ENCODE measurements at places on chromosomes 6 and 20.

GRCh38 chr6:120735641-120736040, 598.6 kb downstream of the TBC1D32 start:
- DNase-seq, result no peak

GRCh38 chr20:17579369-17580039, 9.6 kb downstream of the DSTN start:
- DNase-seq, result no peak

DNA sequence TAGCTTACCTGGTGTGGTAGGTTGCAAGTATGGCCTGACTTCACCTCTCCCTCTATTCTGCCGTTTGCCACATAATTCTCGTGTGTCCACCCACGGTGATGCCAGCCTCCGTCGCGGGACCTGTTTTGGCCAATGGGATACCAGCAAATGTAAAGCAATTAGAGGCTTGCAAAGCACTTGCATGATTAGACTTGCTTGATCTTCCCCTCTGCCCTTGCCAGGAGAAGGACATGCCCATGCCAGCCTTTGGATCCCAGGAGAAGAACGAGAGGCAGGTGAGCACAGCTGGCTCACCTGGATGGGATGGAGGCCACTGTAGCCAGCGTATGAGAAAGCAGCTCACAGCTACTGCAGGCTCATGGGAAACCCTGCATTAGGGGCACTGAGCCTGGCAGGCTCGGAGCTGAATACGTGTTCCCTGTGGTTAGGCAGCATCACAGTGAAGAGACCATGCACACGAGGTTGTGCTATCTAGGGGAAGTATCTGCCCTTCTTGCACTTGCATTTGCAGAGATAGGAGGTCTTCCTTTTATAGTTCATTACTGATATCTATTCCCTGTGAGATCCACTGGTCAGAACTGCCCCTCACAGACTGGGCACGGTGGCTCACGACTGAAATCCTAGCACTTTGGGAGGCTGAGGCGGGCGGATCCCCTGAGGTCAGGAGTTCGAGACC, 62.4 kb downstream of the TMEM242 start:
- DNase-seq, result no peak

DNA sequence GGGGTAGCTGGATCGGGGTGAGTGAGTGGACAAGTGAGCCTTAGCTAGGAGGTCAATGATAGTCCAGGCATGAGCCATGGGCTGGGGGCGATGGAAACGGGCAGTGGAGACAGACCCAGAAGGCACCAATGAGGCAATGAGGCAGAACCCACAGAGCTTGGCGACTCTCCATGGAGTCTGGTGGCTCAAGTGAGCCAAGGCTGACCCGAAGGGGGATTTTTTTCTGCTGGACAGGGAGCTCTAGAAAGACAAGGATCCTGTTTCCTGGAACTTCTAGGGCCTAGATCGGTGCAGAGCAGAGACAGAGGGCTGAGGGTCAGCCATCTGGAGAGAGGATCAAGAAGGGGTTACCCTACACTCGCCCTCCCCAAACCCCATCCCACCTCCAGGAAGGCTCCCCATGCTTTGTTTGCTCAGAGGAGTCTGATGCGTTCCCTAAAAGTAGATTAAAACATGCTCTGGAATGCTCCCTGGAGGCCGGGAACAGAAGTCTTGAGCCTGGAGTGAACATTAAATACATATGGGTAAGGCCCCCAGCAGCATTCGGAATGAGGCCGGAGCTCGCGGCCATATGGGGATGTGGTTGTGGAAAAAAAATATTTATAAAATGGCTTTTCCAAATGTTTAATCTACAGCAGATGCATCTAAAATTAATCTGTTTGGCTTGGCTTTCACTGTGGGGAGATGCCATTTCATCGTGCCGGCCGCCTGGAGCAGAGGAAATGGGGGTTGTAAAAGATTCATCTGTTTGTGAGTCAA, 237.8 kb upstream of the PMEPA1 start:
- no peak for DNase-seq

GRCh38 chr6:85041376-85041775, 277.0 kb upstream of the TBX18 start:
- no peak for DNase-seq

DNA sequence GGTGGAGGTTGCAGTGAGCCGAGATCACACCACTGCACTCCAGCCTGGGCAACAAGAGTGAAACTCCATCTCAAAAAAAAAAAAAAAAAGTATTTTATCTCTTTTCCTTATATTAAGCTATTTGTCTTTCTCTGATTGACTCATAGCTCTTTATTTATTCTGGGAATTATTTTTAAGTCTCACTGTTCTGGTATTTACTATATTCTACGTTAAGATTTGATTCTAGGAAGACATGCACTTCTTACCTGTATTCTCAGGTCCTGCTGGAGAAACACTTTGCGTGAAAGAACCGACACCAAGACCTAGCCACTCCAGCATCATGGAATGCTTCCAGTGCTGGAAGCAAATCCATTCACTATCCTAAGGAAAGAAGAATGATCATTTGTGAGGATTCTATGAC, 17.6 kb downstream of the ZNFX1 start:
- DNase-seq, result no peak

DNA sequence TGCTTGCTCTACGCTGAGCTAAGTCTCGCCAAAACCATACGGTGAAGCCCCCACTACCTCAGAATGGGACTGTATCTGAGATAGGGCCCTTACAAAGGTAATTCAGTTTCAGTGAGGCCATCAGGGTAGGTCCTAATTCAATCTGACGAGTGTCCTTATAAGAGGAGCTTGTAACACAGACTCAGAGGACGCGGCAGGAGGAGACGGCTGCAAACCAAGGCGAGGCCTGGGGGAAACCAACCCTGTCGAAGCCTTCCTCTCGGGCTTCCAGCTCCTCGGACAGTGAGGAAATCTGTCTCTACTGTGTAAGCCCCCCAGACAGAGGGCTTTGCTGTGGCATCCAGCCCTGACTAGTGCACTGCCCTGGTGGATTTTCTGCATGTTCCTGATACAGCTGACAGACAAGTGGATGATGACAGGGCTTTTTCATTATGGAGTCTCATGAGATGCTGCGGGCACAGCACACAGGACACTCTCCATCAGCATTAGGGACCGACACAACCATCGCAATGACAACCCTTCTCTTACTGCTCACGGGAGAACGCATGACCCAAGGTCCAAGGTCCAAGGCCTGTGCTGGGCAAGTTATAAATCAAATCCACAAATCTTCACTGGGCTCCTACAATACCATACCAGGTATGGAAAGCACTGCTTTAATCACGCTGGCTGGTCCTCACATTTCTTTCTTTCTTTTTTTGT, 48.2 kb downstream of the SSR1 start:
- DNase-seq, result no peak

- DNase-seq, result no peak
Observed at GRCh38 chr20:17854307-17854903, 114.2 kb downstream of the SNX5 start.

GRCh38 chr6:74066168-74066871, 370.3 kb downstream of the CD109 start:
- no peak for DNase-seq

DNA sequence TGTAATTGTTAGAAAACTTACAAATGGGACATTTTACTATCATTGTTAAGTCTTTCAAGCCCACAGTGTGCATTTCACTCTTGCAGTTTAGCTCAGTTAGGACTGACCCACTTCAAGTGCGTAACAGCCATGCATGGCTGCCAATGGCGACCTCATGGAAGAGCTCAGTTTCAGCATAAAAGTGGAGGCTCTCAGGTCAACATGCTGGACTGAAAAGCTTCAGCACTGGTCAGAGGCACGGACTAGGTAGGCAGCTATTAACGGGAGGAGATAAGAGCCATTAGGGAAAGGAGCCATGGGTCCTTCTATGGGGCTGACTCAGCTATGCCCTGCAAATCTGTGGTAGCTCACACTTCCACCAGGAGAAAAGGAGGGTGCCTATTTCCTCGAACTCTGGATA, 101.8 kb downstream of the TTLL2 start:
- no peak for DNase-seq

DNA sequence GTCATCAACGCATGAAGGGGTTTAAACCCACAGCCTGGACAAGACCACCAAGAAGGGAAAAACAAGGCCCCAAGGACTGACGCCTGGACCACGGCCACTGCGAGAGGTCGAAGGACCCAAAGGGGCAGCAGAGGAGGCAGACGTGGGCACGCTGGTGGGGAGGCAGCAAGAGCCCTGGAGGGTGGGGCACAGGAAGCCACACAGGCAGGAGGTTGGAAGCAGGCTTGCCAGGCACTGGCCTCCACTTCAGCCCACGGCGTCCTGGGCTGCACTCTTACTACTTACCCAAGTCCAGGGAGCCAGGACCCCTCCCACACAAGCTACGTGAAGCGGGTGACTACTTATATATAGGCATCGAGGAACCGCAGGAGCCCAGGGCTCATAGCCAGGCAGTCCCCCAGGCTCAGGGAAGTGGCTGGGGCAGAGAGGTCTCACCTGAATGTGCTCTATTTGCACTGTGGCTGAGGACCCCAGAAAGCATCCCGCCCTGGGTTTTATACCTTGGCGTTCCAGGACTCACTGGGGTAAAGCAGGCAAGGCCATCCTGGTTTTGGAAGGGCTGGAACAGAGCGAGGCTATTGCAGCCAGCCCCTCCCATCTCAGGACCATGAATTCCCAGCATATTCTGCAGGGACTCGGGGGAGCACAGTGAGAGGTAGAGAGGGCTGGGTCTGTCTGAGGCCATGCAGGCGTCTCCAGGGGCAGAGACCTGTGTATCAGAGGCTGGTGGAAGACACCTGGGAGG, 113.8 kb upstream of the AFDN start:
- DNase-seq, result no peak

GRCh38 chr6:33451606-33452005, 2.8 kb upstream of the ZBTB9 start:
- DNase-seq, result no peak

GRCh38 chr6:141552463-141552862, 580.3 kb upstream of the GJE1 start:
- DNase-seq, result no peak

DNA sequence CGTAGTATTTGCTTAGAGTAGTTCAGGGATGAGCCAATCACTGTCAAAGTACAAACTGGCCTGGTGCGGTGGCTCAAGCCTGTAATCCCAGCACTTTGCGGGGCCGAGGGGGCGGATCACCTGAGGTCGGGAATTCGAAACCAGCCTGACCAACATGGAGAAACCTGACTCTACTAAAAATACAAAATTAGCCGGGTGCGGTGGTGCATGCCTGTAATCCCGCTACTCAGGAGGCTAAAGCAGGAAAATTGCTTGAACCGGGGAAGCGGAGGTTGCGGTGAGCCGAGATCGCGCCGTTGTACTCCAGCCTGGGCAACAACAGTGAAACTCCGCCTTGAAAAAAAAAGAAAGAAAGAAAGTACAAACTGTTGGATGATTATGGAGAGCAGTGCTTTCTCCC, 27.5 kb upstream of the JARID2 start:
- no peak for DNase-seq

- DNase-seq, result no peak
Observed at GRCh38 chr6:142860498-142860897, 84.5 kb downstream of the HIVEP2 start.

- no peak for DNase-seq
Observed at GRCh38 chr20:62201173-62202082, 18.6 kb downstream of the MTG2 start.

DNA sequence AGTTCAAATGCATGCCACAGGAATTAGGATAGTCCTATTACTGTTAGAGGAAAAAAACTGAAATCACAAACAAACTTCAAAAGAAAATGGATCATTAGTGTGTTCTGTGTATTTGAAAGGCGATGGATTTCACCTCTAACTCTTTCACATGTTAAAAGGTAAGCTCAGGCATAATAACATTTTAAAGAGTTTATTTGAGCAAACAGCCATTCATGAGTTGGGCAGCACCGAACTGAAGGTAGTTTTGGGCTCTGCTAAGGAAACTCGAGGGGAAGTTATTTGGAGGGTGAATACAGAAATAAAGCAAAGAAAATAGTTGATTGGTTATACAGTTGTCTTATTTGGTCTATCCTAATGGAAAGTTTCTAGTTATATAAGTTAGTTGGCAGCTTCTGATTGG, 546.5 kb upstream of the POU3F2 start:
- DNase-seq, result no peak

- DNase-seq, result no peak
Observed at GRCh38 chr20:45487231-45487635, 17.7 kb downstream of the WFDC2 start.

DNA sequence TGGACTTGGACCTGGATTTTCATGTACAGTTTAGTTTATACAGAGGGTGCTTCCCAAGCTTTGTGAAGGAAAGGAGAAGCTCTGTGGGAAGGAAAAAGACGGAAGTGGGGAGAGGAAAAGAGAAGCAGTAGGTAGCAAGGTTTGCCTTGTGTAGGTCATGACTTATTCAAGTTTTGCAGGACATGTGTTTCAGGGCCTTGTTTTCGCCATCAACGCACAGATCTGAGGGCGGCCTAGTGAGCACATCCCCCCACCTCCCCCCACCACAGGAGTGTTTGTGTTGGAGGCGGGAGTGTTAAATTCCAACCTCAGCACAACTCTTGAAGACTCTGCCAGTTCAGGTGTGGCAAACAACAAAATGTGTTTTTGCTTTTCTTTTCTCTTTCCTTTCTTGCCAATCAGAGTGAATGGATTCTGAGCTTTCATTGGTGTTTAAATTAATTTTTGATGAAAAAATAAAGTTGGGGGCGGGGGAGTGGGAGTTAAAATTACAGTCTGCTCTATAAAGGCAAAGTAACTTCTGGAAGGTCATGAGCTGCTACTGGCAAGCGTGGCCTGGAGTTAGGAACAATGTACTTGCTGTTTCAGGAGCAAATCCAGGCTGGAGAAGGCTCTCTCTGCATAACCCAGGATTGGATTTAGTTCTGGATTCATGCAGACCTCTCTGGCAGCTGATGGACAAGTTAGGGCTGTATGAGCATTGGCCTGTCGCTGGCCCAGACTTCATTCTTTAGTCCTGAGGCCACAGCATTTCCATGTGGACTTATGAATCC, 338.5 kb downstream of the CD83 start:
- DNase-seq, result no peak

DNA sequence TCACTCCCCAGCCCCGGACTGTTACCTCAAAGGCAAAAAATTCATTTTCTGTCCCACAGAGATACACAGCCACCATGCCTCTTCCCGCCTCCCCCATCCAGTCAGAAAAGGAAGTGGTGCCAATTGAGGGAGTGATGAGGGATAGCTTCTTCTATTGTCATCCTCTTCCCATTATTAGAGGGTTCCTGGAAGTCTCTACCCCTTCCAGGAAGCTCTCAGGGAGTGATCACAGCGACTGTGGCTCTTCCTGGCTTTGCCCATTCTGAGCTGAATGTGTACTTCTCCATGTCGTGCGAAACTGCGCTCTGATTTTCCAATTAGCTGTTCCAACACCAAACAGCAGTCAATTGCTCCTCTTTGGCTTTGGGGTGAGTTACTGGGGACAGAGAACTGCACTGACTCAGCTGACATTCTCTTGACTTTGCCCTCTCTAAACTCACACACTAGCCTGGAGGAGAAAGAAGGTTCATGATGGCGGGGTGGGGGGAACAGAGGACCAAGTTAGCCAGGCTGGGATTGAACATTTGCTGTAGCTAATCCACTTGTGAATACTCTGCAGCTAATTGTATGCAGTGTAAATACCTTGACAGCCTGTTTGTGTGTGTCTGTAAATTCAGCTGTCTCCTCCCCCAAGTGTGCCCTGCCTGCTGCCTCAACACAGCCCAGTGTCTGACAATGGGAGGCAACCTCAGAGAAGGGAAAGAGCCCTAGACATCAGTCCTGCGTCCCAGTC, 2.4 kb upstream of the MDGA1 start:
- DNase-seq, result no peak

GRCh38 chr6:163955756-163956155, 541.2 kb downstream of the QKI start:
- DNase-seq, result no peak

All from iPS DF 6.9 (cell line).